ENCODE measurements at places on chromosomes 3 and 15. TPM values are rescaled to one million over a fixed set of nuclear protein-coding genes. Genes with fewer than 3 reads are reported as not detected.

The CILP gene
- not detected for total RNA-seq

The INO80 gene
- 27.9 TPM for total RNA-seq

DNA sequence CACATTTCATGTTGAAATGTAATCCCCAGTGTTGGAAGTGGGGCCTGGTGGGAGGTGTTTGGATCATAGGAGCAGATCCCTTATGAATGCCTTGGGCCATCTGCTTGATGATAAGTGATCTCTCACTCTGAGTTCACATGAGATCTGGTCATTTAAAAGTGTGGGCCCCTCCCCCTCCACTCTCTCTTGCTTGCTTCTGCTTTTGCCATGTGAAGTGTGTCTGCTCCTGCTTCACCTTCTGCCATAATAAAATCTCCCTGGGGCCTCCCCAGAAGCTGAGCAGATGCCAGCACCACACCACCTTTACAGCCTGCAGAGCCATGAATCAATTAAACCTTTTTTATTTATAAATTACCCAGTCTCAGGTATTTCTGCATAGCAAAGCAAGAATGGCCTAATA, 14.2 kb upstream of the CD200R1L start:
- H3K27ac ChIP-seq, result no peak overlapping the region
- peaks cover 4% of the 10 kb centered on the region for H3K36me3 ChIP-seq
- H3K4me1 ChIP-seq, result peaks cover 20% of the 10 kb centered on the region
- H3K27me3 ChIP-seq, result no peaks in the 10 kb centered on the region

GRCh38 chr3:190607021-190607420, 93.1 kb downstream of the IL1RAP start:
- peaks cover 37% of the 10 kb centered on the region for H3K36me3 ChIP-seq
- no peak overlapping the region for H3K27ac ChIP-seq
- H3K4me3 ChIP-seq, result no peak overlapping the region
- H3K4me1 ChIP-seq, result peaks cover 11% of the 10 kb centered on the region
- DNase-seq, result no peak

DNA sequence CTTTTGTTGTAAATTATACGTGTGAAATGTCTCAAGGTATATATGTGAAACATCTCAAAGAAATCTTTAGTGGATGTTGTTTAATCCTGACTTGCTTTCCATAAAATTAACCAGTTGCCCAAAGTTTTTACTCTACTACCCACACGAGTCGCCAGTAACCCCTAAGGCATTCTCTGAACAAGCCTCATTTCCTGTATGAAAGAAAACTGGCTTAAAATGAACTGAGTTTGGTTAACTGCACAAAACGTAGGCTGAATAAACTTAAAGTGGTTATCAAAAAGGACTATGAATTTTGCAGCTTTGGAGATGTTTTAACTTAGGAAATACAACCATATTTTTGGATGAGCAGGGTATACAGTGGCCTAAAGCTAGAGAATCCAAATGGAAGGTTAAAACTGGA, 2.7 kb upstream of the APPL1 start:
- peaks cover 18% of the 10 kb centered on the region for H3K4me1 ChIP-seq
- H3K27me3 ChIP-seq, result no peaks in the 10 kb centered on the region
- DNase-seq, result no peak
- no peak overlapping the region for H3K4me3 ChIP-seq
- H3K27ac ChIP-seq, result no peak overlapping the region

- peaks cover 6% of the 10 kb centered on the region for H3K27me3 ChIP-seq
- H3K4me1 ChIP-seq, result peaks cover 11% of the 10 kb centered on the region
- DNase-seq, result no peak
- no peak overlapping the region for H3K4me3 ChIP-seq
Observed at GRCh38 chr3:108407886-108408285, 102.5 kb downstream of the MYH15 start.
